B cell (primary cell): ENCODE measurements at places on chromosomes 2 and 18. TPM values are rescaled to one million over a fixed set of nuclear protein-coding genes. Genes with fewer than 3 reads are reported as not detected.

Gene PCARE
- not detected in 2 replicates for polyA plus RNA-seq

DNA sequence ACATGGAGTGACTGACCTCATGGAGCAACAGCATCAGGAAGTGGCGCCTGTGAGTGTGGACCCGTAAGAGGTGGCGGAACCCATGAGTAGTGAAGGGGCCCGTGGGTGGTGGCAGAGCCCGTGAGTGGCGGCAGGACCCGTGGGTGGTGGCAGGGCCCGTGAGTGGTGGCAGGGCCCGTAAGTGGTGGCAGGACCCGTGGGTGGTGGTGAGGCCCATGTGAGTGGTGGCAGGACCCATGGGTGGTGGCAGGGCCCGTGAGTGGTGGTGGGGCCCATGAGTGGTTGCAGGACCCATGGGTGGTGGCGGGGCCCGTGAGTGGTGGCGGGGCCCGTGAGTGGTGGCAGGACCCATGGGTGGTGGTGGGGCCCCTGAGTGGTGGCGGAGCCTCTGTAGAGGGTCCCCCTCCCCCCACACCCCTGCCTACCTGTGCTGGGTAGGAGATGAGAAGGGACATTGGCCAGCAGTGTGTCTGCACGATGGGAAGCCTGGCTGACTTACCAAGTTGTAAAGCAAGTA, 407.7 kb upstream of the SALL3 start:
- no peak for DNase-seq

- DNase-seq = no peak
These were observed 8.6 kb downstream of the ARHGEF33 start for GRCh38 chr2:38898256-38898655.

GRCh38 chr2:70638561-70638960, 84.9 kb upstream of the TGFA start:
- DNase-seq = no peak

- DNase-seq = no peak
These were observed 52.5 kb upstream of the LTBP1 start for GRCh38 chr2:32894119-32894728.

- no peak for DNase-seq
These were observed 41.6 kb upstream of the SH3BP4 start for GRCh38 chr2:234910186-234910679.

DNA sequence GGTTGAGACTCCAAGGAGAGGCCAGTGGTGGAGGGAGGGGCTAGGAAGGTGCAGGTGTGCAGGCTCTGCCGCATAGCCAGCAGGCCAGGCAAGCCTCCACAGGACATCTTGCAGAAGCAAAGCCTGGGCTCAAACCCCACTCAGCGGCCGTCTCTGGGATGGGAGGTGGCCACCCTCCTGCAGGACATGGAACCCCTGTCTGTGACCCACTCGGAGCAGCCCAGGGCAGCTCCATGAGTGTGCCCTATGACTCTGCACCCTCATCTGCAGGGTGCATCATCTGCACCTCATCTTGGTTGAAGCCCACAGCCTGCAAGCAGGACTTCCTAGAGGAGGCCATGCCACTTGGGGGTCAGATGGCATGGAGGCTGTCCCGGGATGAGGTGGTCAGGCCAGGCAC, 46.3 kb downstream of the GPC1 start:
- DNase-seq = peak; percentile 2

GRCh38 chr2:237993701-237994100, 26.9 kb downstream of the UBE2F start:
- no peak for DNase-seq

DNA sequence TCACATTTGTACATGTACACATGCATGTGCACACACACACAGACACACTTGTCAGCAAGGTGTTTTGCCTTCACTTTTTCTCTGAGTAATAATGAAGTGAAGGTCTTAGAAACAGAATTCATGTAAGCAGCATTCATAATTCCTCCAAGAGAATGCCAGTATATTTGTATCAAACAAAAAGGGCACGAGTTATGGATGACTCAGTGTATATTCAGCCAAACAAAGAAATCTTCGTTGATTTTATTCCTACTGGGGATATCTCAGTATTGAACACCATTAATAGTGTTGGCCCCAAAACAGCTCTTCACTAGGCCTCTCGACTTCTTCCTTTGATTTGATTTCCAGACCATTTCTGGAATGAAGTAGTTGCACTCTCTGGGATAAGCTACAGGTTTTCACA, 125.3 kb downstream of the PIK3C3 start:
- no peak for DNase-seq

- no peak for DNase-seq
These were observed 29.6 kb downstream of the SH3BP4 start for GRCh38 chr2:234981197-234982095.

DNA sequence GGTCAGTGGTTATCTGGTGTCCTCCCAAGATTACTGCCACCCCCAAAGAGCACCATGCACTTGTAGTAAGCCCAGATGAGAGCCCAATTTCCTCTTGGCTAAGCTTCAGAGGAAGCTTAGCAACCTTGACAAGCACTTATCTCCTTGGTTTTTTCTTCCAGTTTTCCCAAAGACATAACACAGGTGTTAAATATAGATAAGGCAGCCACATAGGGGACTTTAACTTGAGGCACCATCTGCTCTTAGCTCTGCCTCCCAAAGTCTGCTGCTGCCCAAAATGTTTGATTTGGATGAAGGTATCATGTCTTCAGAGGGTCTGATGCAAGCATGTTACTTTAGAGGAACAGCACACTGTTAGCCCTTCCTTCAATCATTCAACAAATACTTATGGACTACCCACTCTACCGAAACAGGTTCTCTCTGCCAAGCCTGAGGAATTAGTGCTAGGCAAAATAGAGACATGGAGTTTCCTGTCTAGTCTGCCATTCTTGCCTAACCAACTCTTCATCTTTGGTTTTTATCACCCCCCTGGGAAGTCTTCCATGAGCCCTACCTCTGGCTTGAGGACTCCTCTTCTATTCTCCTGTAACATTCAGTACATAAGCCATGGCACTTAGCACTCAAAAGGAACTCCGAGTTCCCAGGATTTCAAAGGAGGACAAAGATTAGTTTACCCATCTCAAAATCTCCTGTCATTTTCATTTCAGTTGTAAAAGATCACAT, 73.7 kb downstream of the SP3 start:
- DNase-seq = no peak
